ENCODE measurements at places on chromosomes 4 and X.

DNA sequence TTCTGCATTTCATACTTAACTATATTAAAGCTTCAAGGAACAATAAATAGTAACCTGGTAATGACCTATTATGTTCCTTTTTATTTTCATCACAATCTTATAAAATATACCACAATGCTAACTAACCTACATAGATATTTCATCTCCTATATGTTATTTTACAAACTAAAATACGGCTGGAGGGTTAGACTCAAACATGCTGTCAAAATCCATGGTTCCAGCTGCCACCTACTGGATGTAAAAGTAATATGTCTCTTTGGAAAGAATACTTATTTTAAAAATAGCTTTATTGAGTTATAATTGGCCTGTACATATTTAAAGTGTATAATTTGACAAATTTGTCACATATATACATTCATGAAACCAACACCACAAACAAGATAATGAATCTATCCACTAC, 15.0 kb downstream of the RGN start:
- DNase-seq: no peak

- no peak for DNase-seq
Measured at GRCh38 chrX:150050387-150050786, 112.1 kb upstream of the EOLA2 start.

DNA sequence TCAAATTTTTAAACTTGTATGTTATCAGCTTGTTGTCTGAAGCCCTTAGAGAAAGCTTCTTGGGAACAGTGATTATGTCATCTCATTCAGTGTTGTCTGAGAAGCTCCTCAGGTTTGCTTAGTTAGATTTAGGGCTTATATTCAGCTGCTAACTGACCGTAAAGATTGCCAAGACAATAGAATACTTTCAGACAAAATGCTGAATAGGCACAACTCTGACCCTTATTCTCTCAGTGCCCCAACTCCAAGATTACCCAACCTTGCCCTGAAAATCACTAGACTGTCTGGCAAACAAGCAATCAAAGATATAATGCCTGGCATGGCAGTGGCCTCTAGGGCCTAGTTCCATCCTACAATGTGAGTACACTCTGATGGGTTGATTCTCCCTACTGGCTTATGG, 950.5 kb upstream of the HS3ST1 start:
- no peak for DNase-seq

DNA sequence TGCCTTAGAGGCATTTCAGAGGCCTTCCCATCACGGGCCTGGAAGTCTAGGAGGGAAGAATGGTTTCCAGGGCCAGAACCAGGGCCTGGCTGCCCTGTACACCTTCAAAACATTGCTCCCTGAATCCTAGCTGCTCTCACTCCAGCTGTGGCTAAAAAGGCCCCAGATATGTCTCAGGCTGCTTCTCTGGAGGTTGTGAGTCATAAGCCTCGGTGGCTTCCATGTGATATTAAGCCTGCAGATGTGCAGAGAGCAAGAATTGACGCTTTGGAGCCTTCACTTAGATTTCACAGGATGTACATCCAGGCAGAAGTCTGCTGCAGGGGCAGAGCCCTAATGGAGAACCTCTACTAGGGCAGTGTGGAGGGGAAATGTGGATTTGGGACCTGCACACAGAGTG, 502.5 kb downstream of the GRXCR1 start:
- no peak for DNase-seq

GRCh38 chrX:101605146-101605545, 12.7 kb downstream of the ARMCX6 start:
- DNase-seq: no peak

GRCh38 chr4:27515140-27515539, 654.5 kb downstream of the STIM2 start:
- no peak for DNase-seq

- DNase-seq: no peak
Measured at GRCh38 chrX:71081330-71082123, 13.4 kb upstream of the SNX12 start.

DNA sequence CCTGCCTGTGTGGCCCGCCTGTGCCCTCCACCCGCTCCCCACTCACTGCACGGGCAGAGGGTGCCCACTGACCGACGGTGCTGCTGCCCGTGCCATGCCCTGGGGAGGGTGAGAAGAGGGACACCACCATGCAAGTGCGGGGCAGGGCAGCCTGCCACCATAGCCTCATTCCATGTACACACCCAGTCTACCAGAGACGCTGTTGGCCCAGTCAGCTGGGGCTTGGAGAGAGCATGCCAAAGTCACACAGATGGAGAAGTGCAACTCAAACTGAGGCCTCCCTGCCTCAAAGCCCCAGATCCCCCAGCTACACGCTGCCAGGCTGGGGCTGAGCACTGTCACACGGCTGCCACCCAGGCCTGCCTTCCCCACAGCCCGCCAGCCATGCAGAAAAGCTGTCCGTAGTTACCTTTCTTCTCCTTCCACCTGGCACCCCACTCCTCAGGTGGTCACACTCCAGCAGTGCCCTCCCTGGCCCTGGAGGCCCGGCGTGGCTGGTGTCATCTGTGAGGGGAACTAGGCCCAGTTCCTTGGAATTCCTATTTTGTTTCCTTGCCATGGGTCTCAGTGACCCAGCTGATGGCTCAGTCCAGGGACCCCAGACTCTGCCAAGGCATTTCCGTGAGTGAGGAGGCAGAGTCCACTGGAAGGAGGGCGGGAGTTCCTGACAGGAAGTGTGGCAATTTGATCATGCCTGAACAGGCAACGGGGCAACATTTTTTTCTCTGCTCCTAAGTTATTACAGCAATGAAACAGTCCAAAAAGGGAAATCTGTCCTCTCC, at the start of gene SLC2A9:
Gene SLC2A9 (minus strand): TSS at position 627 of the 782 bp plus-strand sequence. CDS start 68 bp downstream, at position 559.
- no peak for DNase-seq

GRCh38 chrX:73913580-73913979, 350.6 kb downstream of the CHIC1 start:
- DNase-seq: no peak

DNA sequence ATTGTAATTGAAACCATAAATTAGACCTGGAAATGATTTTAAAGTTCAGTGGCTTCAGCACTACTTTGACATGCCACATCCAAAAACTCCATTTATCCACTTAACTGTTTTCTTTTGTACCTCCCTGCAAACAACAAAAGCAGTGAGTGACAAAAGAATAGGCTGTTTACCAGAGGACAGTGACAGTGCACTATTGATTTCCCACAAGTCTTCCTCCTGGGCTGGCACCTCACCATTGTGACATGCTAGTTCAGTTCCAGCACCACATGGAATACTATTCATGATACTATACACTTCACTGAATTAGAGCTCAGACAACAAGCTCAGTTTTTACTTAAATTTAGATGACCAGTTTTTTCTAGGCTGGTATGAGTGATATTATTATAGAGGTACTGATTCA, 29.3 kb downstream of the MOSPD2 start:
- DNase-seq: no peak

DNA sequence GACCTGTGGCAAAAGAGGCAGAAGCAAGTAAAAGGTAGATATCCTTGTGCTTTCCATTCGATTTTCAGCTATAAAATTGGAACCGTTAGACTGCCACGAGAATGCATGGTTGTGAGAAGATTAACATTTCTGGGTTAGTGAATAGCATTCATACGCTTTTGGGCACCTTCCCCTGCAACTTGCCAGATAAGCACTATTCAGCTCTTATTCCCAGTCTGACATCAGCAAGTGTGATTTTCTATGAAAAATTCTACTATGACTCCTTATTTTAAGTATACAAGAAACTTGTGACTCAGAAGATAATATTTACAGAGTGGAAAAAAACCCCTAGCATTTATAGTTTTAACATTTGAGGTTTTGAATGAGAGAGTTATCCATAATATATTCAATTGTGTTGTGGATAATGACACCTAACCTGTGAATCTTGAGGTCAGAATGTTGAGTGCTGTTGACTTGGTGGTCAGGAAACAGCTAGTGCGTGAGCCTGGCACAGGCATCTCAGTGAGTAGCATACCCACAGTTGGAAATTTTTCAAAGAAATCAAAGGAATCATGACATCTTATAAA, 3.9 kb downstream of the FGB start:
- DNase-seq: no peak

DNA sequence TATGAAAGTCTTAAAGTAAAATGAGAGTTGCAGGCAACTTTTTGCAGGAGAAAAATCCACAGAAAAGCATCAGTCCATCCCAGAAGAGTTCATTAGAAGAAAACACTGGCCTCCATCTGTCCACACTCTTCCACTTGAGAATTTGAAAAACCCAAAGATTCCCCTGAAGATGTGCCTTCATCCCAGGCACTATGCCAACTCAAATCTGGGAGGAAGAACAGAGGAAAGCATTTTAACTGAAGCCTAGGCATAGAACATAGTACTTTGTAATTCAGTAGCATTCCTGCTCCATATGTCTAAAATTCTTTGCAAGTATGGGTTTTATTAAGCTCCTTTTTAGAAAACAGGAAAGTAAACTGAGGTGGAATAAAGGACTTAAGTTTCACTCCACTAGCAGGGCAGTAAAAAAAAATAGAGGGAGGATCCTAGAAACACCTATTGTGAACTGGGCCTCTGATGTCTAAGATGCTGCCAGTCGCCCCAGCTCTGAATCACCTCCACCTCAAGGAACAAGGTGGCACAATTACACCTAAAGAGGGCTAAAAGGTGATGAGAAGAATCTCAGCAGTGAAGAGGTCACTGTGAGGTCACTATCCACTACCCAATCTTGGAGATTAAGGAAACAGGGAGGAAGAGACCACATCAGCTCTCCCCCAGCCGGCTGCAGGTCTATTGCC, 141.9 kb upstream of the FAM241A start:
- no peak for DNase-seq

- no peak for DNase-seq
Measured at GRCh38 chrX:41449615-41450014, 2.5 kb downstream of the NYX start.

GRCh38 chr4:164215113-164215741, 538.7 kb upstream of the SMIM31 start:
- no peak for DNase-seq

DNA sequence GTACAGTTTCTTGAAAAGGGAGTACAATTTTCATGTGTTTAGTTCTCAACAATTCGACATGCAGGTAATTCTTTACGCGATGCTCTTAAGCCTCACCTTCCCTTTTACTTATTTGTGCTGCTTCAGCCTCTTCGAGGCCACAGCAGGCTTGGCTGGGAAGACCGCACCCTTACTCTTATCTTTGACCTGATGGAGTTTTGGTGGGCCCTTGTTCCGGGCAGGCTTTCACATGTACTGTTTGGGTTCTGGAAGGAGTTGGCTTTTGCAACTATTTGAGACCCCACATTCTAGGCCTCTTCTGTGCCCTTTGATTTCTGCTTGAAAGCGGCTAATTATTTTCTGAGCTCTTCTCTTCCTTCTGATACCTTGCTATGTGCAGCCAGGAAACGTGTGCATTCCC, 60.2 kb downstream of the FAM193A start:
- no peak for DNase-seq

DNA sequence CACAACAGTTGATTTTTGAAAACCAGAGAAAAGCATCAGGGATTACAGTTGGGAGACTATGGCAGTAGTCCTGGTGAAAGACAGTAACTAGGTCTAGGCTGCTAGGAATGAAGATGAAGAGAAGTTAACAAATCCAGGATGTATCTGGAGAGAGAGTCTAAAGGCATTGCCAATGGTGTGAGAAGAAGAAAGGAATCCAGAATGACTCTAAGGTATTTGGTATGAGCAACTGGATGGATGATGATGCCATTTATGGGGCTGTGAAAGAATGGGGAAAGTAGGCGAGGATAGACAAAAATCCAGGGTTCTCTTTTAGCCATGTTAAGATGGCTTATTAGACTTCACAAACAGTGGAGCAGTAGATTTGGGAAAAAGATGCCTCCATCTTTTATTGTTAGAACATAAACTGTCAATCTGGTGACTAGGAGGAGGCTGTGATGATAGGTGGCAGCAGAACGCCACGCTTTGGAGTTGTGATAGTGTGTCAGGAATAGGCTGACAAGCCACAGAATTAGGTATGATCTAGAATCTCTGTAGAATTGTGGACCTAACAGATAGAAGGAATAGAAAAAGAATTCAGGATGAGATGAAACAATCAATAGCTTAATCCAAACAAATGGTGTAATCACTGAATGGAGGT, 27.3 kb upstream of the JADE1 start:
- DNase-seq: no peak

- DNase-seq: no peak
Measured at GRCh38 chr4:150115851-150116250, 37.6 kb downstream of the DCLK2 start.

- no peak for DNase-seq
Measured at GRCh38 chr4:150679018-150679764, 97.2 kb downstream of the MAB21L2 start.

DNA sequence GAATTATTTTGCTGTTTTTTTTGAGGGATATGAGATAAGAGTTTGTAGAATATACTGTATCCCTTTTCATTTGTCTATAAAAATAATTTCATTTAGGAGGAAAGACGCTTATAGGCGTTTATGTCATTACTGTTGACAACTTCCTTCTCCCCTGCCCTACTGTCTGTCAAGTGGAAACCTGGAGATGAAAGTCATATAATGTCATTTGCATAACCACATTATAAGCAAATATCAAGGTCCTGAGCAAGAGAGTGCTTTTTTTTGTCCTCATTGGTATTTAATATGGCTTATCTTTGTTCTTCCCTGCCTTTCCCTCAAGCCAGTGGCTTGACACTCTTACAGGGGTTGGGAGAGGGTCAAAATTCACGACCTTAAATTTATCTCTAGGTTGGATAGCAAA, 55.8 kb downstream of the LRP2BP start:
- no peak for DNase-seq

GRCh38 chr4:171588051-171588545, 225.1 kb upstream of the GALNTL6 start:
- DNase-seq: no peak

DNA sequence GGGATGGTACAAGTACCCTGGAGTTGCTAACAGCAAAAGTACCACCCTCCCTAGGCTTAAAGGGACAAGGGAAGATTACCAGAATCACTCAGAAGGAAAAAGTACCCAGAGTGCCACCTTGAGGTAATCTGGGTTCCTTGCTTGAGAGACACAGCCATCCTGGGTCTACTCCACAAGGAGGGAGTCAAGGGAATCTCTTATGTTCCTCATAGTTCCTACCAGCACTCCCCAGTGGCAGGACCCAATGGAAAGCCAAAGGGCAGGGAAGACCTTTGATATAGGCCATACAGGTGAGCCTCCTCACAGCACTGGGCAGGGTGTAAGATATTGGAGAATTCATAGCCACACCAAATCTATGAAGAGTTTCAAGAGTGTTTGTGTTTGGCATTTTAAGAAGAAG, 5.7 kb downstream of the IL2 start:
- DNase-seq: peak; percentile 1

GRCh38 chr4:89334311-89334710, 26.7 kb upstream of the GPRIN3 start:
- DNase-seq: no peak

- DNase-seq: no peak
Measured at GRCh38 chrX:147920161-147920666, 8.5 kb downstream of the FMR1 start.

- no peak for DNase-seq
Measured at GRCh38 chr4:145921231-145921630, 17.4 kb downstream of the ZNF827 start.

Data from AG04449 (cell line).